ENCODE measurements at places on chromosomes 6 and 20.

DNA sequence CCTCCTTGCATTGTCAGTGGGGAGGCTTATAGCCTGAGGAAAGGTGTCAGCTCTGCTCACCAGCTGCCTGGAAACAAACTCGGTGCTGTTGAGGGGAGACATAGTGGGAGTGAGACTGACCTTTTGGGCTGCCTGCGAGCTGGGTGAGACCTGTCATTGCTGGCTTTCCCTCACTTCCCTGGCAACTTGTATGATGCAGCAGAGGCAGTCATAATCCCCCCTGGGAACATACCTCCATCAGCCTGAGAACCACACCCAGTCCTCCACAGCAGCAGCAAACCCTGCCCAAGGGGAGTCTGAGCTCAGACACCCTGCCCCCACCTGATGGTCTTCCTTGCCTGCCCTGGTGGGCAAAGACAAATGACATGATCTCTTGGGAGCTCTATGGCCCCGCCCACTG, 521.2 kb upstream of the IMPG1 start:
- DNase-seq, result no peak

GRCh38 chr6:151379933-151380847, 11.2 kb downstream of the ZBTB2 start:
- DNase-seq, result no peak

DNA sequence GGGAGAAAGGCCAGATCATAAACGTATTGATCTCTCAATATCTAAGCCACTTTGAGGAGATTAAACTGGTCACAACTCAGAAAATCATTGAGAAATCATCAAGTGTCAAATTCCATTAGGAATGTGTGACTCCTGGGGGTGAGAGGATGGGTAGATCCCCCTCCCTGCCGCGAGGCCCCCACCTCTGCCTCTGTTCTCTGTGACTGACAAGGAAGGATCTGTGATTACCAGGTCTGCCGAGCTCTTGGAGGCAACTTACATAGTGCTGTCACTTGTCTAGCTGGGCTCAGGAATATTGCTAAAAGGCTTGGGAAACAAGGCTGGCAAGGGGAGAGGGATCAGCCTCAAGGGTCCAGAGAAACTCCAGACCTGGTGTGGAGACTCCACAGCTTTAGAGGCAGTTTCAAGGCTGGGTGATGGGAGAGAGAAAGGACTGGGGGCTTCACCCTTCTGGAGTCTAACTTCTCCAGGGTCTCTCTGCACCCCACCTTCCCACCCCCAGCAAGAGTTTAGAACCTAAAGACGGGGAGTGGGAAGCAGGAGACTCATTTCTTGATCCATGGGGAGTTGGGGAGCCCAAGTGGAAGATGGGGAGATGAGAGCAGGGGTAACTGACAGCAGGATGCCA, 11.6 kb upstream of the ARMC12 start:
- no peak for DNase-seq

DNA sequence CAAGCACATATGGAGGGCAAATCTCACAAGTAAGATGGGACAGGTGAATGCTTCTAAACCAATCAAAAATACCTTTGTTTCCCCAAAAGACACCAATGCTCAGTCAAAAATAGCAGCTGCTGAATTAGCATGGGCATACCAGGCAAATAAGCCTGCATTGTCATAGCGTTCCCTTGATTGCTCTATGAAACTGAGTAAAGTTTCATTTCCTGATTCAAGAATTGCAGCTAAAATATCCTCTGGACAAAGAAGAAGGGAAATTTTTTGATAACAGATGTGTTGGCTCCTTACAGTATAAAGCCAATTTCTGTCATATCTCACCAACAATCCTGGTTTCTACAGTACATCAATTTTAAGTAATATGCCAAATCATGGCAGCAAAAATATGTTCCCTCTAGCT, 3.3 kb upstream of the TMEM14A start:
- no peak for DNase-seq

DNA sequence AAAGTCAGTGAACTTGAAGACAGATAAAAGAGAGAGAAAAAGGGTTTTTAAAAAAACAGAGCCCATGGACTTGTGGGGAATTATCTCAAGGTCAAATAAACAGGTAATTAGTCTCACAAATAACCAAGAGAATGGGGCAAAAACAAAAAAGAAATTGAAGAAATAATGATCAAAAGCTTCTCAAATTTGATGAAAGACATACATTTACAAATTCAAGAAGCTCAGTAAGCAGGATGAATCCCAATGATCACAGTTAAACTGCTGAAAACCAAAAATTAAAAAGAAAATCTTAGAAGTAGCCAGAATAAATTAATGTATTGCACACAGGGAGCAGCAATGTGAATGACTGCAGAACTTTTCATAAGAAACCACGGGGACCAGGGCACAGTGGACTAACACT, 112.5 kb upstream of the EMILIN3 start:
- DNase-seq, result no peak

GRCh38 chr6:68834551-68834950, 199.5 kb downstream of the ADGRB3 start:
- no peak for DNase-seq

GRCh38 chr6:170244721-170245474, 46.0 kb downstream of the DLL1 start:
- DNase-seq, result no peak

GRCh38 chr6:151422981-151423380, 28.9 kb downstream of the RMND1 start:
- no peak for DNase-seq

- DNase-seq, result no peak
Measured at GRCh38 chr6:123594776-123595175, 42.0 kb downstream of the TRDN start.

GRCh38 chr6:37433657-37434271, 743 bp downstream of the CMTR1 start:
- DNase-seq, result peak; percentile 10

GRCh38 chr20:42041000-42041565, 422.9 kb upstream of the CHD6 start:
- no peak for DNase-seq

DNA sequence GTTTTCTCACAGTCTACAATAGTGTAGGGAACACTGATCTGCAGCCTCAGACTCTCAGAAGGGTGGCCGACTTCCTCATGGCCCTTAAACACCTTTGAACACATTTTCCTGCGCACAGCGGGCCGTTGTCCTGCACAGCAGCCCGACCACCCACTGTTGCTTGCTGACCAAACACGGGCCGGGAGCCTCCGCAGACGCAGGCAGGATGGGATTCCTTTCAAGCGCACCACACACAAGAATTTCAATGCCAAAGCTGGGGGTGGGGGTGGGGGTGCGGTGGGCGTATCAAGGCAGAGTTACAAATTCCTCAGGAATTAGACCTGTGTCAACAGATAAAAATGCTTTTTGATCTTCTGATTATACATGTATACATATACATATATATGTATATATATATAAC, 74.5 kb downstream of the HUS1B start:
- DNase-seq, result no peak

DNA sequence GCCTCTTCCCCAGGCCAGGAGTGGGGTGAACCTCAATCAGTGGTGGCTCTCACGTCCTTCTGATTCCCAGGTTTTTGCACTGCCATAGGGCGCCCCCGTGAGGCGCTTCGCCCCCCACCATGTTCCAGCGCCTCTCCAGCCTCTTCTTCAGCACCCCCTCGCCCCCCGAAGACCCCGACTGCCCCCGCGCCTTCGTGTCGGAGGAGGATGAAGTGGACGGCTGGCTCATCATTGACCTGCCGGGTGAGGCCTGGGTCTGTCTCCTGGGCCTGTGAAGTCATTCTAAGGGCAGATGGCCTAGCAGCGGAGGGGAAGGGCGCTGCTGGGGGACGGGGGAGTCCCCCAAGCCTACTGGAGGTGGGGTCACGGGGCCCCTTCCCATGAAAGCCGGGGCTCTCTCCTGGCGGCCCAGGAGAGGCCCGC, 4.5 kb downstream of the TP53INP2 start:
- DNase-seq, result peak; percentile 22

GRCh38 chr20:13681248-13682125, 42.8 kb upstream of the TASP1 start:
- no peak for DNase-seq

DNA sequence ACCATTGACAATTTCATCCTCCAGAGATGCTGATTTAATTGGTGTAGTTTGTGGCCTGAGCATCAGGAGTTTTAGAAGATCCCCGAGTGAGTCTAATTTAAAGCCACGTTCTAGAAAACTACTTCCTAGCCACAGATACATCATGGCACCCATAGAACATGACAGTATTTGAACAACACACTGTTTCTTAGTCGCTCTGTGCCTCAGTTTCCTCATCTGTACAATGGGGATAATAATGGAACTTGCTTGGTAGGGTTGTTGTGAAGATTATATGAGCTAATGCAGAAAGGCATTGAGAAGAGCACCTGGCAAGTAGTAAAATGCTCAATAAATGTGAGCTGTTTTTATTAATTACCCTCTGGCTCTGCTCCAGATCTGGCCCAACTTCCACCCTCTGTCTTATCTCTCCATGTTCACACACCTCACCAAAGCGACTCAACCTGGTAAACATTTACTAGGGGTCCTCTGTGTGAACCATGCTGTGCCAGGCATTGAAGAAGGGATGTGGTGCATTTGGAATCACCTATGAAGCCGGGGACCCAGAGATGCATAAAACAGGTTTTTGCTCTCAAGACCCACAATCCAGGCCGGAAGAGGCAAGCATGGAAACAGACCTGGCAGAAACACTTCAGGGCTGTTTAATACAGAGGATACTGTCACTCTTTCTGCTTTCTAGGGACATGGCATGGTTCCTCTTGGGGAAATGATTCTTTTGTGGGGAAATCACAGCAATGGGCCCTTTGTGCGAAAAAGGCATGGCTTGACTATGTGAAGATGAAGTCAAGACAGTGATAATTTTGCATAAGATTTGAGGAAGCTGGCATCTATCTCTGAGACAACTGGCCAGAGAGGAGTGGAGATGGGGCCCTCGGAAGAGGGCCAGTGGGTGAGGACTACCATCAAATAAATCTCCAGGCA, 16.2 kb upstream of the MRPS18A start:
- DNase-seq, result no peak

DNA sequence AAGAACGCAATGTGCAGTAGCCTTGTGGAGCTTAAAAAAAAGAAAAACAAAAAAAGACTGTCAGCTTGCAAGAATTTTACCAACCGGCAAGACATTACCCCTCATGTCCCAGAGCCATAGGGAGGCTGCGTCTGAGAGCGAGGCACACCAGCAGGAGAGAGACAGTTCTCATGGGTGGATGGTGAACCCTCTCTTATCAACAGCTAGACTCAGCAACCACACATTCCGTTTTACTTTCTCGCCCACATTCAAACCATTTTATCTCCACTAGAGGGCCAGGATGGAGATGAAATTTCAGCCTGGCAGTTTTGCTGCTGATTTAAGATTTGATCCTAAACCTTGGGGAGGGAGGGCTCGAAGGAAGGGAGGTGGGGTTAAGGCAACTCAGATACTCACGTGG, 247.0 kb downstream of the ATXN1 start:
- no peak for DNase-seq

DNA sequence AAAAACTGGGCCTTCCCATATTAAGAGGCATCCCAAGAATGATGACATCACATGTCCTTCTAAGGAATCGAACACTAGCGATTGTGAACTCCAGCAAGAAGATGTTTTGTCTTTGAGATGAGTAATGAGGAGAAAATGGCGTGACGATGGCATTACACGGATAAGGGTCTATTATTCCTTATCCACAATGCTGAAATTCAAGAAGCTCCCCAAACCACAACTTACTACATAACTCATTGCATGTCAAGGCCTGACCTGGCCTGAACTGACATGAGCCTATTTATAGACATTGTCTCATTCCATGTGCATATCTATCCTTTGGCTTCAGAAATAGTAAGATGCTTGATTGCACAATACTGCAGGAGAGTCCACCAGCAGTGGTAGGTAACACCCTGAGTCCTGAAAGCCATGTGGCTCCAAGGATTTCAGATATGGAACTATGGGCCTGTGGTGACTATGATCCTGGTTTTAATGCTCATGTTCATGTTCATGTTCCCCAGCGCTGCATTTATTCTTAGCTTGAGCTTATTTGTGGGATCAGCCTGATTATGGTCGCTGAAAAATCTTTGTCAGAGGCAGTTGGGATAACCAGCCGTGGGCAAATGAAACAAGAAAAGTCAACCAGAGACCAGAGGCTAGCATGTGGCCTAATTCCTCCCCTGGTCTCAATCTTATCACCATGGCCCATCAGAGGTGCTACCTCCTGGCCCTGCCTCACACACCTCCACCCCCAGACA, 183.2 kb upstream of the JARID2 start:
- DNase-seq, result no peak

GRCh38 chr6:137202078-137202477, 17.1 kb downstream of the IFNGR1 start:
- DNase-seq, result no peak

GRCh38 chr20:52191916-52192718, 538 bp upstream of the ZFP64 start:
- DNase-seq, result no peak

- DNase-seq, result no peak
Measured at GRCh38 chr6:90190752-90191395, 105.8 kb downstream of the BACH2 start.

GRCh38 chr6:135320721-135321621, 139.9 kb downstream of the MYB start:
- no peak for DNase-seq

DNA sequence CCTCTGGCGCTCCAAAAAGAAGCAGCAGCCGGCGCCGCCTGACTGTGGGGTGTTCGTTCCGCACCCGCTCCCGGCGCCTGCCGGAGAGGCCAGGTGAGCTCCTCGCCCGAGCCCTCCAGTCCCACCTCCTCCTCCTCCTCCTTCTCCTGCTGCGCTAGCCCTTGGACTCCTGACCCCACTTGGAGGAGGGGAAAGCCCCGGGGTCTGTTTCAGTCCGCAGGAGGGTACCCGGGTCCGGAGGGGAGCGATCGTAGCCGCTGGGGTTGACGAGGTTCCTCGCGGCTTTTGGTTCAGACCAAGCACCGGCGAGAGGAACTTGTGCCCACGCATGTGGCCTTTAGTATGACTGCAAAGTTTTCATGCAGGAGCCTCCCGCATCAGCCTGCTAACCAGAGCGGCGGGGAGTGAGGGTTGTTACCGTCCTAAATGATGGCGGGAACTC, 493 bp downstream of the CRYBG1 start:
- DNase-seq, result no peak

DNA sequence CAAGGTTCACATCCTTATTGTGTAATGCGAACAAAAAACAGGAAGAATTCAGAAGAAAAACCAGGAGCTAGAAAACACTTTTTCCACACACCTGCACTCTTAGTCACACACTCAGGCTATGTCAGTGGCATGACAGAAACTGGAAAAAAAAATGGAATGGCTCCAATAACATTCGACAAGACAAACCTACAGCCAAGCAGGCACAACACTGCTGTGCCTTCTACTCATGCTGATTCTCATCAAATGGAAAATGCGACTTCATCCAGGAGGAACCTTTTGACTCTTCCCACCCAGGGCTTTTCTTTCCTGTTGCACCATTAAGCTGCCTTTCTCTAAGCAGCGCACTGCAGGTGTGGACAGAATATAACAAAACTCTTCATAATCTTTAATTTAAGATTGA, 163.2 kb upstream of the BTBD3 start:
- DNase-seq, result no peak

GRCh38 chr6:45854149-45854742, 161.4 kb downstream of the CLIC5 start:
- DNase-seq, result no peak

GRCh38 chr6:68754681-68755213, 119.7 kb downstream of the ADGRB3 start:
- DNase-seq, result no peak

All from stimulated activated CD8-positive, alpha-beta memory T cell treated with anti-CD3 and anti-CD28 coated beads, Interleukin-7, amount 100 ng/mL, for 24 hours (primary cell).